ENCODE measurements at places on chromosomes 5 and 9. TPM values are rescaled to one million over a fixed set of nuclear protein-coding genes. Genes with fewer than 3 reads are reported as not detected.

ABCA2 gene
- 39.4 TPM for total RNA-seq

RNF183 gene
- total RNA-seq: 3.1 TPM

KIF4B gene
- total RNA-seq: 0.12 TPM

OTULINL gene
- 9.8 TPM for total RNA-seq

CMYA5 gene
- 72.5 TPM for total RNA-seq

DCAF12 gene
- total RNA-seq: 55.1 TPM

MEF2C gene
- 152 TPM for total RNA-seq

LCN6 gene
- not detected for total RNA-seq

OR1N1 gene
- total RNA-seq: not detected

STK32A gene
- 17.1 TPM for total RNA-seq

GPR150 gene
- total RNA-seq: not detected

RELL2 gene
- total RNA-seq: 1.2 TPM

PTGER4 gene
- total RNA-seq: 47.2 TPM

CA9 gene
- total RNA-seq: 0.70 TPM

ARHGAP26 gene
- total RNA-seq: 31.5 TPM

ECSCR gene
- 24.9 TPM for total RNA-seq

CCDC180 gene
- 24.8 TPM for total RNA-seq

PCDHGA9 gene
- 9.8 TPM for total RNA-seq

SLC25A2 gene
- 0.35 TPM for total RNA-seq

FCN1 gene
- 24.3 TPM for total RNA-seq

TRPM3 gene
- 31.5 TPM for total RNA-seq

ORM2 gene
- total RNA-seq: not detected

SLC45A2 gene
- 0.23 TPM for total RNA-seq

TNFSF15 gene
- 5.8 TPM for total RNA-seq

TMC1 gene
- 0.41 TPM for total RNA-seq

NR5A1 gene
- 0.12 TPM for total RNA-seq

ELAVL2 gene
- total RNA-seq: 2.0 TPM

SH3TC2 gene
- total RNA-seq: 1.8 TPM

CCDC192 gene
- total RNA-seq: not detected

TIMD4 gene
- 0.93 TPM for total RNA-seq

ZFP37 gene
- total RNA-seq: 4.7 TPM

LIX1 gene
- total RNA-seq: 2.6 TPM

BSPRY gene
- total RNA-seq: 8.8 TPM

CBY3 gene
- total RNA-seq: 0.58 TPM

ARL14EPL gene
- total RNA-seq: not detected

NDUFA8 gene
- total RNA-seq: 40.6 TPM

COL15A1 gene
- total RNA-seq: 107 TPM

DNLZ gene
- total RNA-seq: 8.4 TPM

ACOT12 gene
- total RNA-seq: 1.3 TPM

DND1 gene
- 0.76 TPM for total RNA-seq

PCDHGA10 gene
- 9.1 TPM for total RNA-seq

ZBED3 gene
- 11.3 TPM for total RNA-seq

PCDHB1 gene
- total RNA-seq: 0.18 TPM

Measured in metanephros (tissue), 2 donors.